ENCODE measurements at places on chromosomes 11 and 22.
A peak's percentile ranks its signal among the peaks of the same experiment; 100 is the strongest.

- no peak for DNase-seq
Measured at GRCh38 chr11:31387379-31387778, 17.7 kb downstream of the DNAJC24 start.

DNA sequence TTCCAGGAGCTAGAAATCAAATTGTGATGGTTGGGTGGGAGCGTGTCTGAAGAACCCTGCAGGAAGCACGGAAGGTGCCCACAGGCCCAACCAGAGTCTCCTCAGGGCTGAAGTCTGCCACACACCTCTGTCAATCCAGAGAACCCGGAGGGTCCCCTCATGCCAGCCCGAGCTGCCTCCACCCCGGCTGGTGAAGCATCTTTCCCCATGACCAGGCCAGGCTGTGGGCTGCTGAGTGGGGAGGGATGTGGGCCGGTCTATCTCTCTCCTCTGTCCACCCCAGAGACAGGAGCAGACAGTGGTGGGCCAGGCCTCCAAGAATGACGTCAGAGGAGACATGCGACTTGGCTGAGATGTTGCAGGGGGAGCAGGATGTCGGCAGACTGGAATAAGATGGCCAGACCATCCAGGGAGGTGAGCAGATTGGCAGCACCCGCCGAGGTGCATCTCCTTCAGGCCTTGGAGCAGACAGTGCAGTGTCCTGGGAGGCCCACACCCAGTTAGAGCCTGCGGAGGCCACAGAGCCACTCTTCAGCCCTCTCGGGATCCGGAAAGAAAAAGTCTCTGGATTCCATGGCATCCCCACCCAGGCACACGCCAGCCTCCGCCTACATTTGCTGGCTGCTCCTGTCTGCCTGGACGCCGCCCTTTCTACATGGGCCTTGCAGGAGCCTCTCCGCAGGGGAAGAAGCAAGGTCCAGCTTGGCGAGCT lies 1524.9 kb downstream of the BRD1 start:
- DNase-seq, result no peak

GRCh38 chr11:94504689-94505293 lies 7.5 kb upstream of the C11orf97 start:
- peak; percentile 44 for DNase-seq

DNA sequence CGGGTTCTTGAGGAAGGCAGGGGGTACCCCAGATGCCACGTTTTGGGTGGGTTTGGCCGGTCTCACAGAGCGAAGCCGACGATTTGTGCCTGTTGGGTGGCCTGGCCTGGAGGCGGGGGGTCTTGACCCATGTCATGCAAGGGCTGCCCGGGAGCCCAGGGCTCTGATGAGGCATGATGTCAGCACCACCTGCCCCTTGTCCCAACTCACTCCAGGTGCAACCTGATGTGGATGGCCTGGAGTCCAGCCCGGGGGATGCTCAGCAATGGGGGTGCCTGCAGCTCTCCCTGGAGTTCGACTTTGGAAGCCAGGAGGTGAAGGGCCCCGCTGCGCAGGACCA lies 851 bp downstream of the SYT8 start:
- DNase-seq, result no peak

DNA sequence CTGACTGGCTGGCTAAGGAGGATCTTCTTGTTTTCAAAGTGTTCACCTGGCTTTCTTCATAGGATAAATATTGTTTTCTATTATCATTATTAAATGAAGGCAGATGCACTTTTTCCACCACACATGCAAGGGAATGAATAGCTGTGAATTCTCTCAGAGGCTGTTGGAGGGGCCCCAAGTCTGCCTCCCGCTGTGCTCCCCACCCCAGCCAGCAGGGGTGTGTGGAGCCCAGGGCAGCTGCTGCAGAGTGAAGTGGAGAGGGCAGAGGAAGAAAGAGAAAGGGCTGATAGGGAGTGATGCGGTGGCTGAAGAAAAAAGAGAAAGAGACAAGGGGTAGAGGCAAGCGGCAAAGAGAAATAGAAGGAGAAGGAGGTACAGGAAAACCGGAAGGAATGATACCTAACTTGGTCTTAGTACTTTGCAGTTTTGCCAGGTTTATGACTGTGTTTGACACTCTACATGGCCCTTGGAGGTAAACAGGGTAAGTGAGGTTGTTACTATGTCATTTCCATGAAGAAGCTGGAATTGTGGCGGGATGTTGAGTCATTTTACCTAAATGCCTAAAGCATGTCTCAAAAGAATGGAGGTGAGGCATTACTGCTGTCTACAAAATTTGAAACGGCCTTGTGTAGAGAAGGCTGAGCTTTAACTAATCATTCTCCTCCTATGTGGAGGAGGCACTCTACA lies 145.7 kb upstream of the B3GAT1 start:
- DNase-seq, result no peak

DNA sequence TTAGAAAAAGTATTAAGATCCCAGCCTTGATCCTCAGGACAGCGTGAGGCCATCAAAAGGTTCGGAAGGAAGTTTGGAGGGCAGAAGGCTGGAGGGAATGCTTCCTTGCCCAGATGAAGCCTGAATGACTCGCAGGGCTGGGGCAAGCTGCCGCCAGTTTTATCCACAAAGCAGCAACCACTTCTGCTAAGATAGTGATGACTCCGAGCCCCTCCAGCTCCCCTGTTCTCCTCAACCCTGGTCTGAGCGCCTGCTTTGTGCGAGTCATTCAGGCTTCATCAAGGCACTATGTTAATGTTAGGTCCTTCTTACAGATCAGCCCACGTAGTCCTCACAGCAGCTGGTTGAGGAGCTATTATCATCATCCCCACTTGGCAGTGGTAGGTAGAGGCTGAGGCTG lies 158.8 kb downstream of the COMMD9 start:
- no peak for DNase-seq

GRCh38 chr22:32765132-32765618 lies 36.3 kb upstream of the TIMP3 start:
- no peak for DNase-seq

- DNase-seq, result no peak
Measured at GRCh38 chr11:16352707-16353106, 3.6 kb downstream of the SOX6 start.

DNA sequence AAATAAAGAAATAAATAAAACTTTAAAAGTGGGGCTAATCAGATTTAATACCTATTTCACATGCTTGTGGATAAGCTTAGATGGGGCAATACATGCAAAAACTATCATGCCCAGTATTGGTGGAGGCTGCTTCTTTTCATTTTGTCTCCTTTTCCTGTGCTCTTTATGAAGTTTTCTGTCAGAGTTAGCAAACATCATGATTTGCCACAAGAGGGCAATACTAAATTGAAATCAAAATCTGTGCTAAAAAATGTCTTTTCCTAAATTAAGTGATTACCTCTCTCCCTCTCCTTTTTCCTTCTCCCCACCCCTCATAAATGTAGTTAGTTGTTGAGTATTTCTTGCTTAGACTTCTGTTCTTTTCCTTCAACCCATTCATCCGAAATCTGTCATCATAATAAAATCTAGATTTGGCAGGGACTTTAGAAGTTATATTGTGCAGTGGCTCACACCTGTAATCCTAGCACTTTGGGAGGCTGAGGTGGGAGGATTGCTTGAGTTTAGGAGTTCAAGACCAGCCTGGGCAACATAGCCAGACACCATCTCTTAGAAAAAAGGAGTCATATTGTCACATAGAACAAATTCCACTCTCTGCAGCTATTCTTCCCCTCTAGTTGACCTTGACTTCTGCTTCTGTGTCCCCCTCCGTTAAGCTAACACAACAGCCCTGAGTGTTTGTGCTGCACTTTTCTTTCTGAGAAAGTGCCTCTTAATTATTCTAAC lies 4.7 kb upstream of the ARHGAP42 start:
- DNase-seq, result no peak

- no peak for DNase-seq
Measured at GRCh38 chr11:26757995-26758394, 36.1 kb upstream of the SLC5A12 start.

DNA sequence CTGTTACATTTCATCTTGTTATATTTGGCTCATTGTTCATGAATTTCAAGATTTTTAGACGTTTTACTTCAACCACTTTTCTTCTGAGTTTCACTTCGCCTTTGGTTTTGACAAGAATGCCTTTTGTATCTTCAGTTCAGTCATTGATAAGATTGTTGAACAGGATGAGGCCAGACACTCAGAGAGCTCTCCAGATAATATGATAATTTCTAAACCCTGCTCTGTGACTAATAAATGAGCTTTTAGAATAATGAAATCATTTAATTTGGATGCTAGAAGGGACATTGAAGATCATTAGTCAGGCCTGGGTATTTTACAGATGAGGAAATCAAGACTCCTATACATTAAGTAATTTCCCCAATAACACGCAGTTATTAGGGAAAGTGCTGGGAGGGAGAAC lies 37.2 kb upstream of the GRAMD1B start:
- no peak for DNase-seq

DNA sequence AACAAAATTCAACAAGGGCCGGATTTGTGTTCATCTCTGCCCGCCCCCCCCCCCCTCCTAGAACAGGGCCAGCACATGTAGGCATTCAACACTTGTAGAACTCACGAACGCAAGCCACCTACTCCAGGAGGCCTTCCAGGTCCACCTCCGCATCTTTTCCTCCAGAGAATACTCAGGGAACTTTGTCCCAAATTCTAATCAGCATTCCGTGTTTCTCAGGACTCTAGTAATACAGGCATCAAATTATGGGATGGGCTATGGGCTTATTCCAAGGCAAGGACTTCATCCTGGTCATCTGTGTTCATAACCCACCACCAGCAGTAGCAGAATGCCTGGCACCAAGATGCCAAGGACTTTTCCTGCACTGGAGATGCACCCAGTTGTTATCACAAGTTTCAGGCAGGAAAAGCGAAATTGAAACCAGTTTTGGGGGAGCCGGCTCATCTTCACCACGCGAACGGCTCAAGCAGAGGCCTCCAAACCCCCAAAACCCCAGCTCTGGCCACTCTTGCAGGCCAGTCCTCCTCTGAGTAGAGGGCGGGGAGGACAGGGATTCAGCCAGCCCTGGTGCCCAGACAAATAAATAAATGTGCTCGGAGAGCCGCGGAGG lies 462 bp downstream of the UBE2L6 start:
- DNase-seq, result no peak

DNA sequence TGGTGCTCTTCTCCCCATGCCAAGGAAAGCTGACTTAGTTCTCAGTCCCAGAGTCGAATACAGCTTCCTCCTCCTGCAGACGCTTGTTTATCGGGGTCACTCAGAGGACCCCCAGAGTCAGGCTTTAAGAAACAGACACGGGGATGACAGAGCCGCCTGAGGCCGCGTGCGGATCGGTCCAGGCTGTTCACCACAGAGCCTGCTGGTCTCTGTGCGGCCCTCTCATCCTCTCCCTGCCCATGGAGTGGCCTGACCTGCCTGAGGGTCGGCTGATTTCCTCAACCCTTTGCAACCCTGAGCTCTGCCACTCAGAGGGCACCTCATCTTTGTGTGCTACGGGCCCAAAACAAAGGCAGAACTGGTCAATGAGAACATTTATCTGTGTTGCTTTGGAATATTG lies 2.1 kb downstream of the GAL start:
- no peak for DNase-seq

DNA sequence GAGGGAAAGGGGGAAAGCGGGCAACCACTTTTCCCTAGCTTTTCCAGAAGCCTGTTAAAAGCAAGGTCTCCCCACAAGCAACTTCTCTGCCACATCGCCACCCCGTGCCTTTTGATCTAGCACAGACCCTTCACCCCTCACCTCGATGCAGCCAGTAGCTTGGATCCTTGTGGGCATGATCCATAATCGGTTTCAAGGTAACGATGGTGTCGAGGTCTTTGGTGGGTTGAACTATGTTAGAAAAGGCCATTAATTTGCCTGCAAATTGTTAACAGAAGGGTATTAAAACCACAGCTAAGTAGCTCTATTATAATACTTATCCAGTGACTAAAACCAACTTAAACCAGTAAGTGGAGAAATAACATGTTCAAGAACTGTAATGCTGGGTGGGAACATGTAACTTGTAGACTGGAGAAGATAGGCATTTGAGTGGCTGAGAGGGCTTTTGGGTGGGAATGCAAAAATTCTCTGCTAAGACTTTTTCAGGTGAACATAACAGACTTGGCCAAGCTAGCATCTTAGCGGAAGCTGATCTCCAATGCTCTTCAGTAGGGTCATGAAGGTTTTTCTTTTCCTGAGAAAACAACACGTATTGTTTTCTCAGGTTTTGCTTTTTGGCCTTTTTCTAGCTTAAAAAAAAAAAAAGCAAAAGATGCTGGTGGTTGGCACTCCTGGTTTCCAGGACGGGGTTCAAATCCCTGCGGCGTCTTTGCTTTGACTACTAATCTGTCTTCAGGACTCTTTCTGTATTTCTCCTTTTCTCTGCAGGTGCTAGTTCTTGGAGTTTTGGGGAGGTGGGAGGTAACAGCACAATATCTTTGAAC lies 6.8 kb downstream of the MALAT1 start:
- DNase-seq, result peak; percentile 32

DNA sequence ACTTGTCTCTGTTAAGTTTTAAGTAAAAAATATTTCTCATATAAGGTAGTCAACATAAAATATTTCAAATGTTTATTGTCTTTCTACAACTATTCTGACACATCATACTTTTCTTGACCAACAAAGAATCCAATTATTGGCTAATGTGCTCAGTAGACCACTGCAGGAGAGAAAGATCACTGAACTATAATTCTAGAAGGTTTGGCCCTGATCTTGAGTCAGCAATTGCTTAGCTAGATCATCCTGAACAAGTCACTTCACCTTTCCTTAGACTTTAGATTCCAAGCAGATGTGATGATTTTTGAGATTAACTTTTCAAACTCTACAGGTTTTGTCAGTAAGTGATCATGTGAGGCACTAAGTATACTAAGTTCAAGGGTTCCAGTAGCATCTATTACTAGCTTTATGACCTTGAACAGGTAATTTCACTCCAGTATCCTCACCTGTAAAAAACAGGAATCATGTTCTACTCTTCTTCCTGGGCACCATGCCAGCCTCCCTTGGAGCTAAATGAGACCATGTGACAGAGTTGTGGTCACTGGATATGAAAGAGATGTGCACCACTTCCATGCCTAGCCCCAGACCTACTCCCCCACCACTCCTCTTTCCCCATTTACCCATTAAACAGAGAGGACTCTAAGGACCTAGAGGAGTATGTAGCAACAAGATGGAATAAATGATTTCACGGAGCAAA lies 17.3 kb downstream of the PGM2L1 start:
- DNase-seq, result no peak

DNA sequence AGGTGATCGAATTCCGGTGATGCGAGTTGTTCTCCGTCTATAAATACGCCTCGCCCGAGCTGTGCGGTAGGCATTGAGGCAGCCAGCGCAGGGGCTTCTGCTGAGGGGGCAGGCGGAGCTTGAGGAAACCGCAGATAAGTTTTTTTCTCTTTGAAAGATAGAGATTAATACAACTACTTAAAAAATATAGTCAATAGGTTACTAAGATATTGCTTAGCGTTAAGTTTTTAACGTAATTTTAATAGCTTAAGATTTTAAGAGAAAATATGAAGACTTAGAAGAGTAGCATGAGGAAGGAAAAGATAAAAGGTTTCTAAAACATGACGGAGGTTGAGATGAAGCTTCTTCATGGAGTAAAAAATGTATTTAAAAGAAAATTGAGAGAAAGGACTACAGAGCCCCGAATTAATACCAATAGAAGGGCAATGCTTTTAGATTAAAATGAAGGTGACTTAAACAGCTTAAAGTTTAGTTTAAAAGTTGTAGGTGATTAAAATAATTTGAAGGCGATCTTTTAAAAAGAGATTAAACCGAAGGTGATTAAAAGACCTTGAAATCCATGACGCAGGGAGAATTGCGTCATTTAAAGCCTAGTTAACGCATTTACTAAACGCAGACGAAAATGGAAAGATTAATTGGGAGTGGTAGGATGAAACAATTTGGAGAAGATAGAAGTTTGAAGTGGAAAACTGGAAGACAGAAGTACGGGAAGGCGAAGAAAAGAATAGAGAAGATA lies at the start of gene MALAT1:
Gene MALAT1, plus strand, starts transcription at position 69 of the 736 bp plus-strand sequence.
- DNase-seq, result peak; percentile 78
